ENCODE measurements at places on chromosomes 12 and 14. TPM values are rescaled to one million over a fixed set of nuclear protein-coding genes. Genes with fewer than 3 reads are reported as not detected.

TCL1B gene
- total RNA-seq: not detected

OASL gene
- total RNA-seq: 30.3 TPM

SSTR1 gene
- total RNA-seq: not detected

FANCM gene
- total RNA-seq: 7.9 TPM

KCNC2 gene
- not detected for total RNA-seq

LMNTD1 gene
- total RNA-seq: not detected

GLT8D2 gene
- not detected for total RNA-seq

ACSM4 gene
- total RNA-seq: not detected

KRT77 gene
- not detected for total RNA-seq

KRT80 gene
- total RNA-seq: not detected

GRCh38 chr12:57165741-57166140 is 18.3 kb upstream of the LRP1-AS start:
- no peak for DNase-seq
- no peak overlapping the region for H3K27ac ChIP-seq
- H3K4me3 ChIP-seq: no peak overlapping the region
- H3K4me1 ChIP-seq: peaks cover 11% of the 10 kb centered on the region
- peaks cover 12% of the 10 kb centered on the region for H3K27me3 ChIP-seq
- peaks cover 6% of the 10 kb centered on the region for H3K36me3 ChIP-seq

GRCh38 chr12:2693980-2694610 is 100.7 kb upstream of the FKBP4 start:
- H3K36me3 ChIP-seq: peaks cover 5% of the 10 kb centered on the region
- peak overlapping the region; percentile 22 for H3K4me3 ChIP-seq
- peak overlapping the region; percentile 69 for H3K27ac ChIP-seq
- no peak for DNase-seq
- H3K27me3 ChIP-seq: peaks cover 43% of the 10 kb centered on the region
- peaks cover 29% of the 10 kb centered on the region for H3K4me1 ChIP-seq

GRCh38 chr12:15754233-15754632 is 35.0 kb downstream of the EPS8 start:
- no peak overlapping the region for H3K27ac ChIP-seq
- H3K27me3 ChIP-seq: peaks cover 19% of the 10 kb centered on the region
- H3K4me3 ChIP-seq: no peak overlapping the region
- H3K36me3 ChIP-seq: peaks cover 3% of the 10 kb centered on the region

DNA sequence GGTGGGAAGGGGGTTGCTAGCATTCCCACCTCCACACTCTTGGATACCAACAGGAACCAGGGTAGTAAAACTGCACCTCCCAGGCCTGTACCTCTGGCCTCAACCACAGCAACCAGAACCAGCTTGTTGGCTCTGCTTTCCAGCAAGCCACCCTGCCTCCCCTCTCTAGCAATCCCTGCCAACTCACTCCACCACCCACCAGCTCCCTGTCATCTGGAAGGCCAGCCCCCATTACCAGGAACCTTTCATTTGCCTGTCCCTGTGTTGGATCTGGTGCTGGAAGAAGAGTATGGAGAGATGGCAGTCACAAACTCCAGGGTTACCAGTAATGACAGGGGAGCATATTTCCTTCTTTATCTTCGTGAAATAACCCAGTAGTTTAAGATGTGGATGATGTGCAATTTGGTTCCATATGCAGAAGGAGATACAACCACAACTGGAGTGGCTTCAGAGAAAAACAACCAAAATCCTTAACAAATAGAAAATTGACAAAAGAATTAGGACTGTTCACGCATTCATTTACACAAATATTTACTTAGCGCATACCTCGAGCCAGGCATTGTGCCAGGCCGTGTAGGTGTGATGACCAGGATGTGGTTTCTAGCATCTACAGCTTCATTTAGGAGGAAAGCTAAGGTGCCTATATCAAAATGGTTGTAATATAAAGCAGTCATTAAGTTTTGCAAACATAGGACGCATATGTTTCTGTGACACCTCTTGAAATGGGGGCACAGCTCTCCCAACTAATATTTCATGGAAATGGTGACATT is 3.4 kb downstream of the B4GALNT3 start:
- no peak overlapping the region for H3K27ac ChIP-seq
- no peak overlapping the region for H3K4me3 ChIP-seq
- H3K27me3 ChIP-seq: peaks cover 7% of the 10 kb centered on the region
- H3K4me1 ChIP-seq: peaks cover 19% of the 10 kb centered on the region
- no peaks in the 10 kb centered on the region for H3K36me3 ChIP-seq
- DNase-seq: no peak

- no peaks in the 10 kb centered on the region for H3K4me1 ChIP-seq
- H3K27me3 ChIP-seq: no peaks in the 10 kb centered on the region
- no peak for DNase-seq
- no peak overlapping the region for H3K27ac ChIP-seq
- no peak overlapping the region for H3K4me3 ChIP-seq
These were observed 149.0 kb upstream of the IGF1 start for GRCh38 chr12:102629262-102629888.

GRCh38 chr12:70151993-70152392 is 91.2 kb upstream of the CNOT2 start:
- no peak overlapping the region for H3K4me3 ChIP-seq
- no peaks in the 10 kb centered on the region for H3K4me1 ChIP-seq
- DNase-seq: no peak
- H3K36me3 ChIP-seq: no peaks in the 10 kb centered on the region
- H3K27ac ChIP-seq: no peak overlapping the region

DNA sequence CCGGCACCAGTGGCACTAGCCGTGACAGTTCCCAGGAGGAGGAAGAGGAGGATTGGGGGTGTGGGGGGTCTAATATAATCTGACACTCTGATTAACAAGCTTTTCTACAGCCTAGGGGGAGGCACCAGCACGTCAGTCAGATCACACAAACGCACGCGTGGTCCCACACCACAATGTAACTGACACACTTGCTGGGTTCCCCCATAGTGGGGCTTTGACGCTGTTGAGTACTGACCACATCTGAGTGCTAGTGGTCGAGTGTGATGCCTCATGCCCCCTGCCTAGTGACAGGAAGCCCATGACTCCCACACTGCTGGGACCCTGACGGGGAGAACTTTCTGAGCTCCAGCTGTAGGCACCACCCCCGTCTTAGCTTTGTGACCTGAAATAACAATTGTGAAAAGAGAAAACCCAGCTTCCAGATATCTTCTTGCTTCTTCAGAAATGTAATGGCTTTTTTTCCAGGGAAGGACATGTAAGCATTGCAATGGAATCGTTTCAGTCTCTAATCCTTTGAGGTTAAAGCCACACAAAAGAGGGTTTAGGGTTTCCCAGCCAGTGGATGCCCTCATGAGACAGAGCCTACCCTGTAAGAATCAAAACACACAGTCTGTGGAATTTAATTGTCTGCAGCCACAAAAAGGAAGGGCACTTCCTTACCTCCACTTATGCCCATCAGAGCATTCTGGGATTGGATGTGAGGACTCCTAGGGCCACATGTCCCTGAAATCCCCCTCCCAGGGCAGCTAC is 183.9 kb downstream of the PIWIL1 start:
- H3K27me3 ChIP-seq: peaks cover 6% of the 10 kb centered on the region
- H3K4me1 ChIP-seq: no peaks in the 10 kb centered on the region
- H3K36me3 ChIP-seq: no peaks in the 10 kb centered on the region
- DNase-seq: no peak
- no peak overlapping the region for H3K4me3 ChIP-seq
- H3K27ac ChIP-seq: no peak overlapping the region

DNA sequence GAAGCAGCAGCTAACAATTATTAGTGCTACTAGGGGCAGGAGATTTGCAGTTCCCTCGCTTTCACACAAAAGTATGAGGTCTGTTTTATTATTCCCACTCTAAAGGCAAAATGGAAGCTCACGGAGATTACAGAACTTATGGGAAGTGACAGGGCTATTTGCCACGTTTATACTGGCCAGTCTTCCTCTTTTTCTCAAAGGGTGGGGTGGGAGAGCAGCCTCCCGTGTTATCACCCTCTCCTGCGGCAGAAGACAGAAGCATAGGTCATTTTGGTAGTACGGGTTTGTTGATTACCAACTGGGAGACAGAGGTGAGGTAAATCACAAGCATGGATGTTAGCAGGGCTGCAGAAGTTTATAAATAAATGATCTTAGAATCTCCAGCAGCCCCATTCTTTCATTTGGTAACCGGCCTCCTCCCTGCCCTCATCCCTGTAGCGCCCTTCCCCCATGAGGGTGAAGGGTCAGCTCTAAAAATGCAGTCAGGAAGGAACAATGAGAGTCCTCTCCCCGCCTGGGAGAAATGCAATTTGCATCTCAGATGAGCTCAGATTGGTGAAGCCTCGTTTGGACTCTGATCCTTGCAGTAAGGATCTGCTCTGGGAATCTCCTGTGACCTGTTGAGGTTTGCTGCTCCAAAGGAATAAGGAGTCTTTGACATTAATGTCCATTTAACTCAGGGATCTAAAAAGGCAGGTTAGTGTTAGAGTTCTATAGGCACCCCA is 44.7 kb upstream of the SINHCAF start:
- H3K27me3 ChIP-seq: peaks cover 17% of the 10 kb centered on the region
- peaks cover 2% of the 10 kb centered on the region for H3K36me3 ChIP-seq
- no peak overlapping the region for H3K27ac ChIP-seq

GRCh38 chr14:35855876-35856481 is 29.8 kb downstream of the BRMS1L start:
- DNase-seq: no peak
- H3K4me3 ChIP-seq: no peak overlapping the region
- H3K27me3 ChIP-seq: no peaks in the 10 kb centered on the region
- H3K4me1 ChIP-seq: peaks cover 16% of the 10 kb centered on the region
- H3K27ac ChIP-seq: peak overlapping the region; percentile 74

GRCh38 chr12:54417712-54418440 is 1.2 kb downstream of the ITGA5 start:
- H3K27me3 ChIP-seq: no peaks in the 10 kb centered on the region
- peak overlapping the region; percentile 100 for H3K27ac ChIP-seq
- DNase-seq: no peak
- peaks cover 6% of the 10 kb centered on the region for H3K36me3 ChIP-seq
- H3K4me1 ChIP-seq: peaks cover 61% of the 10 kb centered on the region

DNA sequence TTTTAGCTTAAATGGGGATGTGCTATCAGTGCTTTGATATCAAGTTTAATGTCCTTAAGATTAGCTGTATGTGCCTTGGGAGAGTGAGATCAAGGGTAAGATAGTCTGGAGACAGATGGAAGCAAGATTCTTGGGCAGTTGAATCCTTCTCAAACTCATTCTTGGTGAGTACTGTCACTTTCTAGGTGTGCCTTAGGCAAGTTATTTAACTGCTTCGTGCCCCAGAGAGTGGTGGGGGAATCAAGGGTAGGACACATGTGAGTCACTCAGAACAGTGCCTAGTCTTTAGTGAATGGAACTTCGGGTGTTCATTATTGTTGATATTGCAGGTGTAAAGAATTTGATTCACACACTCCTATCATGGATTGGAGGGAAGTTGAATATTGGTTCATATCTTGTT is 803.7 kb downstream of the DIO2 start:
- DNase-seq: no peak
- H3K27ac ChIP-seq: no peak overlapping the region
- no peaks in the 10 kb centered on the region for H3K27me3 ChIP-seq

GRCh38 chr14:19771895-19772430 is 1.3 kb upstream of the OR4M1 start:
- no peaks in the 10 kb centered on the region for H3K27me3 ChIP-seq
- no peak for DNase-seq
- H3K27ac ChIP-seq: no peak overlapping the region
- no peaks in the 10 kb centered on the region for H3K4me1 ChIP-seq
- no peak overlapping the region for H3K4me3 ChIP-seq

DNA sequence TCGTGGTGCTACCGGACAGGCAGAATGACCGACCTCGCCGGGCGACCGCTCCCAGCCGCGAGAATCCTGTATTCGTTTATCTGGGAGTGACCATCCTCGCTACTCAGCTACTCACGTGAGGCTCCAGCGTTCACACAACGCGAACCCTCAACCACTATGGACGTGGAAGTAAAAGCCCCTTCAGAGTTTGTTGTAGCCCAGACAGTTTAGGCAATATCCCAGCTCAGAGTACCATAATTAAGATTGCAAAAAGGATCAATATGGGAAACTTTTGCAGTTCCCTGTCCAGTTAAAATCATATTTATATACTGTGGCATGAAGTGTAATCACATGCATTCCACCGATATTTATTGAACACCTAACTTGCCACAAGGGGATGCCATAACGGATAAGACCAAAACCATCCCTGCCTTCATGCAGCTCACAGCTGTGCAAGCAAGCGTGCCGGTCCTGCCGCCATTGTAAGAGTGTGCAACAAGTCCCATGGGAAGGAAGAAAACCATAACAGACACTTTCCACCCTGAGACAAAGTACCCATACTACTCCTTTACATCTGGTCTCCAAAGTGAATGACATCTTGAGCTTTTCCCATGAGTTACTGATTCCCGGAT is 938 bp upstream of the MAX start:
- peak overlapping the region; percentile 74 for H3K27ac ChIP-seq
- peaks cover 6% of the 10 kb centered on the region for H3K27me3 ChIP-seq
- peaks cover 27% of the 10 kb centered on the region for H3K4me1 ChIP-seq
- DNase-seq: no peak
- H3K36me3 ChIP-seq: peaks cover 9% of the 10 kb centered on the region

DNA sequence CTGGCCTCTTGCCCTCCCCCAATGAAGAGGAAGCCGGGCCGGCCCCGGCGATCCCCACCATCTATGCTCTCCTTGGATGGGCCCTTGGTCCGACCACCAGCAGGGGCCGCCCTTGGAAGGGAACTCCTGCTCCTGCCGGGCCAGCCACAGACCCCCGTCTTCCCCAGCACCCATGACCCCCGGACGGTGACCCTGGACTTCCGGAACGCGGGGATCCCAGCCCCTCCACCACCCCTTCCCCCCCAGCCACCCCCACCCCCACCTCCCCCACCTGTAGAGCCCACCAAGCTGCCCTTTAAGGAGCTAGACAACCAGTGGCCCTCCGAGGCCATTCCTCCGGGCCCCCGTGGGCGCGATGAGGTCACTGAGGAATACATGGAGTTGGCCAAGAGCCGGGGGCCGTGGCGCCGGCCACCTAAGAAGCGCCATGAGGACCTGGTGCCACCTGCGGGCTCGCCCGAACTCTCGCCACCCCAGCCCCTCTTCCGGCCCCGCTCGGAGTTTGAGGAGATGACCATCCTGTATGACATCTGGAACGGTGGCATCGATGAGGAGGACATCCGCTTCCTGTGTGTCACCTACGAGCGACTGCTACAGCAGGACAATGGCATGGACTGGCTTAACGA is 19.4 kb downstream of the SETD1B start:
- no peaks in the 10 kb centered on the region for H3K27me3 ChIP-seq
- peaks cover 13% of the 10 kb centered on the region for H3K36me3 ChIP-seq
- no peak for DNase-seq
- H3K27ac ChIP-seq: no peak overlapping the region

GRCh38 chr12:59383079-59383822 is 212.6 kb upstream of the SLC16A7 start:
- H3K27me3 ChIP-seq: no peaks in the 10 kb centered on the region
- peak overlapping the region; percentile 10 for H3K4me3 ChIP-seq
- DNase-seq: no peak
- H3K36me3 ChIP-seq: no peaks in the 10 kb centered on the region

- H3K4me1 ChIP-seq: peaks cover 22% of the 10 kb centered on the region
- H3K36me3 ChIP-seq: peaks cover 4% of the 10 kb centered on the region
- H3K4me3 ChIP-seq: peak within 1 kb of the TSS; percentile 91
- peaks cover 74% of the 10 kb centered on the region for H3K27me3 ChIP-seq
- DNase-seq: no peak
These were observed at the start of gene SIX4 for GRCh38 chr14:60723907-60724618. TSS of gene SIX4 (minus strand) at chr14:60724351. CDS start at chr14:60724074, 277 bp downstream.
